Peyer's patch (tissue), 4 donors: ENCODE measurements at places on chromosomes 12 and 14. TPM values are rescaled to one million over a fixed set of nuclear protein-coding genes. Genes with fewer than 3 reads are reported as not detected.

STAC3 gene
- total RNA-seq = 2.3 TPM

GPR84 gene
- not detected for total RNA-seq

RASSF9 gene
- 1.4 TPM for total RNA-seq

TMEM30B gene
- 94.6 TPM for total RNA-seq

GRCh38 chr14:103385929-103386712, 906 bp downstream of the MARK3 start:
- H3K4me3 ChIP-seq = peak overlapping the region; percentile 88
- H3K36me3 ChIP-seq = no peaks in the 10 kb centered on the region

DNA sequence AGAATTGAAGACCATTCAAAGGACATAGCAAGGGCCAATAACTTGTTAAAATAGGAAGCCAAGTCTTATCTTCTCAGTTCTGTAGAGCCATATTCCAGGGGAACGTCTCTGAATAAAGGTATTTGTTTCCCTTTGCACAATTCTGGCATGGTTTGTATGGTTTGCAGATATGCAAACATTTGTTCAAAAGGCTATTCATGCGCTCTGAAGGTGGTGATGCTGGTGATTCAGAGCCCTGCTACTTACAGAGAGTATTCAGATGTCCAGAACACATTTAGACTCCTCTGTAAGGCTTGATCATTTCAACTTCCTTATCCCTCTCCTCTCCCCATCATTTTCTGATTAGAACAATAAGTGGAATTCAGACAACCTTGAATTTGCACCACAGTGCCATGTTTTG, 35.9 kb downstream of the SLC4A8 start:
- no peak for DNase-seq
- no peak overlapping the region for H3K4me3 ChIP-seq
- H3K27ac ChIP-seq = no peak overlapping the region
- no peaks in the 10 kb centered on the region for H3K4me1 ChIP-seq
- H3K27me3 ChIP-seq = no peaks in the 10 kb centered on the region
- no peaks in the 10 kb centered on the region for H3K36me3 ChIP-seq

DNA sequence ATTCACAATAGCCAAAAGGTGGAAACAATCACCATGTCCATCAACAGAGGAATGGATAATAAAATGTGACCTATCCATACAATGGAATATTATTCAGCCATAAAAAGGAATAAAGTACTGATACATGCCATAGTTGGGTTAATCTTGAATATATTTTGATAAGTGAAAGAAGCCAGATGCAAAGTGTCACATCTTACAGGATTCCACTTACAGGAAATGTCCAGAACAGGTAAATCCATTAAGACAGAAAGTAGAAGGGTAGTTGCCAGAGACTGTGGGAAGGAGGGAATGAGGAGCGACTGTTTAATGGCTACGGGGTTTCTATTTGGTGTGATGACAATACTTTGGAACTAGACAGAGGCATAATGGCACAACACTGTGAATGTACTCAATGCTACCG, 171.6 kb downstream of the KSR2 start:
- no peak for DNase-seq
- H3K36me3 ChIP-seq = no peaks in the 10 kb centered on the region
- H3K27ac ChIP-seq = no peak overlapping the region
